Stomach (tissue), 19 donors: ENCODE measurements at places on chromosomes 1 and 21. TPM values are rescaled to one million over a fixed set of nuclear protein-coding genes. Genes with fewer than 3 reads are reported as not detected.

- DNase-seq, result no peak
Measured at GRCh38 chr21:41483415-41483814, 24.5 kb downstream of the TMPRSS2 start.

GRCh38 chr1:61448914-61449313 lies 276.0 kb downstream of the TM2D1 start:
- DNase-seq, result peak; percentile 75

DNA sequence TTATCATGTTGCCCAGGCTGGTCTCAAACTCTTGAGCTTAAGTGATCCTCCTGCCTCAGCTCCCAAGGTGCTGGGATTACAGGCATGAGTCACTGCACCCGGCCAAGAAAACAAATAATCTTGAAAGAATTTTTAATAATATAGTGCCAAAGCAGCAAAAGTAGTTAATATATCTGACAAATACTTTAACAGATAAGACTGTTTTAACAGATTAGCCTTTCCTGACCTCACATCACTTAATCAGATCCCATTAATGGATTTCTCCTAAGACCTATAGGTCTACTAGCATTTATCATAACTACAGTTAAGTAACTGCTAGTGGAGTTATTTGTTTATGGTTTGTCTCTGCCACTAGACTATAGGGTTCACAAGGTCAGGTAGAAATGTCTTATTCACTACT lies 61.1 kb upstream of the HP1BP3 start:
- no peak for DNase-seq

GRCh38 chr1:231460614-231461013 lies 38.5 kb upstream of the EGLN1 start:
- peak; percentile 28 for DNase-seq

GRCh38 chr1:231757101-231757404 lies 130.5 kb downstream of the DISC1 start:
- no peak for DNase-seq

- DNase-seq, result no peak
Measured at GRCh38 chr1:175045519-175045918, 22.1 kb upstream of the TNN start.

DNA sequence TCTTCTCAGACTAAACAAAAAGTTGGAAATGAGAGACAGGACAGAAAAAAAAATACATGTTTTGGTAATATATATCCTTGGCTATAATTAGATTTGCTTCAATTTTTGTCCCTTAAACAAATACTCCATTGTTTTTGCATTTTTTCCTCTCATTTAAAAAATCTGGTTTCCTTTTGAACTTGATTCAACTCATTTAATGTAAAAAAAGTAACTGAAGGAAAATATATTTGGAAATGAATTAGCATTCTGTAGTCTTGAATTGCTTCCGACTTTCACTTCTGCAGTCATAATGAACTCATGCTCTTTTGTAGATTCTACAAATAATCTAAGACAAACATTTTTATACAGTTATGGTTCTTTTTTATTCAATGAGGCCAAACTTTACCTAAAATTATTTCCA lies 309.1 kb downstream of the HMCN1 start:
- DNase-seq, result no peak

- DNase-seq, result no peak
Measured at GRCh38 chr1:166822385-166822784, 16.9 kb upstream of the POGK start.

- no peak for DNase-seq
Measured at GRCh38 chr21:42760361-42760950, 107.0 kb downstream of the PDE9A start.

DNA sequence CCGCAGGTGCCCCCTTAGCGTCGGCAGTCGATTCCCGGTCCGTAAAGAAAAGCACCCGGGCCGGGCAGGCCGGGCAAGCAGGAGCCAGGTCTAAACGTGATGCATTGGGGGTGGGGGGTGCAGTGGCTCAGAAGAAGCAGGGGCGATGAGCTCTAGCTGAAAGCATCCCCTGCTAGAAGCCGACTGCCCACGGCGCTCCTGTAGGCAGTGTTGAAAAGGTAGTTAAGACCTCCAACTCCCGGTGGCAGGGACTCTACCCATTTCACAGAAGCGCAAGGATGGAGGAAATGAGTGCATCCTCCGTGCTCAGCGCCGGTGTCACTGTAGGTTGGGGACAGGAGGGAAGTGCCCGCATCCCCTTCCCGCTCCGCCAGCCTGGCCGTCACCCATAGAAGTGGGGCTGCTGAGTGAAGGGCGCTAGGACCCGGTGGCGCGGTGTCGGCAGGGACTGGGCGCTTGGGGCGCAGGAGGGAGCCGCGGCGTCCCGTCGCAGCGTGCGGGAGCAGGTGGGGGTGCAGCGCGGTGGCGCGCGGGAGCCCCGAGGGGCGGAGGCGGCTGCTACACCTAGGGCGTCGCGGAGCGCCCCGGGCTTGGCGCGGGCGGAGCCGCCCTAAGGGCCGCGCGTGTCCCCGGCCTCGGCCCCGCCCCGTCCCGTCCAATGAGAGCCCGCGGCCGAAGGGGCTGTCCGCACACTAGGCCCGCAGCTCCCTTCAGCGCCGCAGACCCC lies at the start of gene WNT2B:
TSS of gene WNT2B (plus strand) at position 688 of the 727 bp plus-strand sequence. CDS start 298 bp downstream, outside the sequence.
- DNase-seq, result peak; percentile 36

DNA sequence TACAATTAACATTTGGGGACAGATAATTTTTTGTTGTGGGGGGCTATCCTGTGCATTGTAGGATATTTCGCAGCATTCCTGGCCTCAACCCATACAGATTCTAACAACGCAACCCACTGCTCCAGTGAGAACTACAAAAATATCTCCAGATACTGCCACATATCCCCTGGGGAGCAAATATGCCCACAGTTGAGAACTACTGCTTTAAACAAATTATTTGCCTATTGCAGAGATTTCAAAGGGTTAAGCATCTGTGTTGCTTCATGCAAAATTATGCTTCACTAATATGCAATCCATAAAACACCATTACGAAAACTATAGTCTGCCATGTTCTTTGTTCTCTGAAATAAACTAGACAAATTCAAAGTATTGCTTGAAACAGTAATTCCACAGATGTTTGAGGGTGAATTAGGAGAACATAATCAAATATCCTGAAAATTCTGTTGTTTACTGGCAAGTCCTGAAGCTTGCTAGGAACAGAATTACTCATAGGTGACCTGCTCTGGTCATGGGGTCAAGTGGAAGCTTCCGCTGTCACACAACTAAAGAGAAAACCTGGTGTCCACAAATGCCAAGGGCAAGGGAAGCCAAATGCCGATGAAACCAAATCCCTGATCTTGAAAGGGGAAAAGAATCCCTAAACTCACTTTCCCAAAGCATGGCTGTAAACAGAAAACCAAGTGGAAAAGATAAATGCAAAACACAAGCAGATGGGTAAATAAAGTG lies 149.4 kb downstream of the RERE start:
- DNase-seq, result no peak

DNA sequence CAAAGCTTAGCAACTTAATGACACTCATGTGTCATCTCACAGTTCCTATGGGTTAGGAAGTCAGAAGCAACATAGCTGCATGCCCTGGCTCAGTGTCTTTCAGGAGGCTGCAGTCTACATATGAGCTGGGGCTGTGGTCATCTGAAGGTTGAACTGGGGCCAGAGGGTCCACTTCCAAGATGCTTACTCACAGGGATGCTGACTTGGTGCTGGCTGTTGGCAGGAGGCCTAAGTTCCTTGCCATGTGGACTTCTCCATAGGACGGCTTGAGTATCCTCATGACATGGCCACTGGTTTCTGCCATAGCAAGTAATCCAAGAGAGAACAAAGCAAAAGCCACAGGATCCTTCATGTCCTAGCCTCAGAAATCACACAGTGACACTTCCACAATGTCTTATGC lies 12.1 kb upstream of the FAM43B start:
- DNase-seq, result no peak

DNA sequence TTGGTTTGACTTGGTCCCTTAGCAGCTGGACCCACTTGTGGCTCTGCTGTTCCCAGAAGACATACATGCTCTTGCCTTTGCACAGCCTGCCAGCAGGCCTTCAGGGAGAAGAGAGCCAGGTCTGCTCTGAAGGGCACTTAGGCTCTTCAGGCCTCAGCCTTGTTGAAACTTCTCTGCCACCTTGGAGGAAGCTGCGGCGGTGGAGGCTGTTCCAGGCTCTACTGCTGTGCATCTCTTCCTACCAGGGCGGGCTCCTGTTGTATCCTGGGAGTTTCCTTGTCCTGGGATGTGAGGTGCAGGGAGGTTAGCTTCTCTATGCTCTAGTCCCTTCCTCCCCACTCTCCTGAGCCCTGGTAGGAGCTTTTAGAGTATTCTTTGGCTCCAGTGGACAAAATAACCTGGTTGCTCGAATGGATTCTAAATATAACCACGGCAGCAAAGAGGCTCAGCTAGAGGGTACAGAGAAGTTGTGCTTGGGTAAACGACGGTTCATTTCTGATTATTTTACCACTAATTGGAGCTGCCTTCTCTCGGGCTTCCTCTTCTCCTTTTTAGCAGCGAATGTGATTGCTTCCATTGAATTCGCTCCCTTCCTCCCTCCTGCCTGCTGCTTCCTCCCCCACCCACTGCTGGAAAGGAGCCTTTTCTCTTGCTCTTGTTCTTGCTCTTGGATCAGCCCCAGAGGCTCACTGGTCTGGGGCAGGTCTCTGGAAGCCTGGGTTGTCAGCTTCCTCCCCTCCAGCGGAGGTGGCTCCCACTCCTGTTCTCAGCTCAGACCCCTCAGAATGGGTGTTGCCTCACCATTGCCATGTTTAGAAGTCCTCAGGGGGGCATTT lies 126.6 kb upstream of the CACNA1E start:
- DNase-seq, result no peak

GRCh38 chr1:94025383-94026340 lies 95.3 kb downstream of the ABCA4 start:
- DNase-seq, result peak; percentile 84

- DNase-seq, result no peak
Measured at GRCh38 chr1:181341026-181341632, 142.2 kb upstream of the CACNA1E start.

GRCh38 chr21:36255663-36256062 lies 64.3 kb upstream of the MORC3 start:
- no peak for DNase-seq

The SYTL1 gene
- polyA plus RNA-seq, result 222 TPM

The RGSL1 gene
- polyA plus RNA-seq, result not detected

The CR1L gene
- polyA plus RNA-seq, result not detected

The SV2A gene
- polyA plus RNA-seq, result 1.00 TPM

The ARHGAP29 gene
- polyA plus RNA-seq, result 4.4 TPM

The FCRL2 gene
- 0.37 TPM for polyA plus RNA-seq

The CTSS gene
- 39.9 TPM for polyA plus RNA-seq

The AKNAD1 gene
- not detected for polyA plus RNA-seq
